ENCODE measurements at places on chromosomes 6 and 20.

DNA sequence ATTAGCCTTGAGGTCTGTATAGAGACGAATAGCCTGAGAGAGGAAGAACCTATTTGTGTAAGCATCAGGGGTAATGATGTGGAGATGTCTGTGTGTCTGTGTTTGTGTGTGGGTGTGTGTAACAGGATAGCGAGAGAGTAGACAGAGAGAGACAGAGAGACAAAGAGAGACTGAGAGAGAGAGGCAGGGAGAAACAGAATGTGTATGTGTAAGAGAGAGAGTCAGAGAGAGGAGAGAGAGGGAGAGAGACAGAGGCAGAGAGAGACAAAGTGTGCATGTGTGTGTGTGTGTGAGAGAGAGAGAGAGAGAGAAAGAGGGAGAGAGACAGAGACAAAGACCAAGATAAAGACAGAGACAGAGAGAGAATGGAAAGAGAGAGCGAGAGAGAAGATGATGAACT, 396.1 kb downstream of the PAX1 start:
- DNase-seq, result no peak

GRCh38 chr6:107657755-107658461, 166.2 kb downstream of the SCML4 start:
- DNase-seq, result peak; percentile 27

- no peak for DNase-seq
These were observed 26.8 kb downstream of the HDDC2 start for GRCh38 chr6:125274935-125275334.

DNA sequence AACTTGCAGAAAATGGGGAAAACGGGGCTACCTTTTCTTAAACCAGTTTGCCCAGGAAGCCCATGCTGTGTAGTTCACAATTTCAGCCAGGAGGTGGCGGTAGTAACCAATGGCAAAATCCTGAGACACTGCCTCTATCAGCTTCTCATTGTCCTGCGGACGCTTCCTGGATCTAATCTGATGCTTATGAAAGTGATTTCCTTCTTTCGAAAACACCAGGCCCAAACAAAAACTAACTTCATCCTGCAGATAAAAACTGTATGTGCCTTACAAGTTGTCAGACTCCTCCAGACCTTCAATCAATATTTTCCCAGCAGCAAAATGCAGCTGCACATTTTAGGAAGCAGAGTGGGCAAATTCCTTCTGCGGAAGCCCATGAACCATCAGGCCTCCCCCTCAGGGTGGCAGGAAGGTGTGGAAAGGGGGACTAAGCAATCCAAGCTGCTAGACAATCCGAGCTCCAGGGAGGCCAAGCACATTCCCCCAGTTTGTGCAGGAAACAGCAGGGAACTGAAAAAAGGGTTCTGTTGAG, 88.5 kb downstream of the LY86 start:
- peak; percentile 84 for DNase-seq

DNA sequence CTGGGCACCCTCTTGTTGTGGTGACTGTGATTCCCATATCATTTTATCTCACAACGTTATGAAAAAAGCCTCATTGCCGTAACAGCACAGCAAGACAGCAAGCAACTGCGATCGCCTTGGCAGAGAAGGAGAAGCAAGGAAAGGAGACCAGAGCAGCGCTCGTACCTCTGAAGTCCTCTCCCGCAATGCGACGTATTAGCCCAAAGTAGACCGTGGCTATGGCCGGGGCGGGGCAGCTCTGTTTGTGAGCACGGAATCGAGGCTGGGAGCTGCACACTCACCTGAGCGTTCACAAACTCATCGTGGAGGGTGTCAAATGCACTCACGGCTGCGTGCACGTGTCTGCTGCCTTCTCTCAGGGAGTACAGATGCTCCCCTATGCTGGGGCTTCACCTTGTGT, 76.1 kb downstream of the YTHDF1 start:
- no peak for DNase-seq

DNA sequence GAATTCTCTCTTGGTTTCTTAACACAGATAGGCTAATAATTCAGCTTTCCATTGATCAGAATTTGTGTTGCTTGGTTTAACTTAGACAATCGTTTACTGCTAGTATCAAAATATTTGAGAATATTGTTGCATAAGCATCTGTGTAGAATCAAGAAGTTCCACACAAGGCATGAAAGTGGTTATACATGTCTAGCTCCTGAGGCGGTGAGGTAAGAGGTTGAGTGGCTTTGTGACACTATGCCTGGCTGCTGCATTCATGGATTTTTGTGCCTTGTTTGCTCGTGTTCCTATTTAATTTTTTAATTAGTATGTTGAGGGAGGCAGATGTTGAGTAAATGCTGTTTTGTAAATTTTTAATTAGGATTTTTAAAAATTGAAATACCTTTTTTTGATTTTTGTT, 10.2 kb downstream of the PKIB start:
- no peak for DNase-seq

DNA sequence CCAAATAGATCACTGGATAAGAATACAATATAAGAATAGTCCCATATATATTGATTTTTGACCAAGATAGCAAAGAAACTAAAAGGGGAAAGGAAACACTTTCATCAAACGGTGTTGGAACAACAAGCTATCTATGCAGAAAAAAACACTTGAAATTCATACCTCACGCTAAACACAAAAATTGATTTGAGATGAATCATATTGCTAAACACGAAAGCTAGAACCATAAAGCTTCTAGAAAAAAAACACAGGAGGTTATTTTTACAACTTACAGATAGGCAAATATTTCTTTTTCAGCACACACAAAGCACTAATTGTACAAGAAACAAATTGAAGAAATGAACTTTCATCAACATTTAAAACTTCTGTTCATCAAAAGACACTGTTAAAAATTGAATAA, 36.7 kb upstream of the TMEM14A start:
- no peak for DNase-seq

DNA sequence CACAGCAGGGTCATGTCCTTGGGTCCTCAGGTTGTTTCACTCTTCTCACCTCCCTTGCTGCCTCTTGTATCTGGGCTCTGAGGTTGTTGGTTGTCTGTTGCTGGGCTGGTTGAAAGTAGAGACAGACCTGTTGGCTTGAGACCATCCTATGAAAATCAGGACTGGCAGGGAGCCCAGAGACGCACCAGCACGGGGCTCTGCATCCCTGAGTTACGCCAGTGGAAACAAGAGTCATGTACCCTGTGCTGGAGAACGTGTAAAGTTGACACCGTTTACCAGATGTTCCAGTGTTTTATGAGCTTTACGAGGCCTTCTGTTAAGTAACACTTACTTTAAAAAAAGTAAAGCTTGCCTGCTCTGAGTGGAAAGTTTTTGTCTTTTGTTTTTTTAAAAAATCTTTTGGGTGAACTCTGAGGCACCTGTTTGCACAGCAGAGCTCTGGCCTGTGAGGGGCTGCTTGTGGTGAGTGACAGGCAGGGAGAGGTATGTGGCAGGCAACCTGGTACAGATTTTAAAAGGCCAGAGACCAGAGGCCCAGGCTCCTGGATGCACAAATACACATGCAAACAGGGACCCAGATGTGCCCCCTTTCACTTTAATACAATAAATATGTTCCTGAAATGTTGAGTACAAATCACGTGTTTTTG, 260.0 kb upstream of the SUPT3H start:
- no peak for DNase-seq

GRCh38 chr6:139409026-139409425, 34.6 kb upstream of the CITED2 start:
- DNase-seq, result no peak

DNA sequence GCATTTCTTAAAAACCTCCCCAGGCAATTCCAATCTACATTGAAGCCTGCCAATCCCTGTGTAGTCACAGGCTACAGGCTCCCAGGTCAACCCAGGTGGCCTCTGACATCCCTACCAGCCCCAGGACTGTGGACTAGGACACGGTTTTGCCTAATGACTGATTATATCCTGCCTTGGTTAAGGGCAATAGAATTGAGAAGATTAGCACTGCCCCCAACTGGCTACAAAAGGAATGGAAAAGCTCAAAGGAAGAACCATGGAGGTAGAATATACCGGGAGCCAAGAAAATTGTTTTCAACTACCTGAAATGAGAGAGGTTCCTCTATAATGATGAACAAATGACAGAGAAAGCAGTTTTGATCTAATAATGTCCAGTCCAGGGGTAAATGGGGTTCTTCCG, 421.1 kb upstream of the AGPAT4 start:
- peak; percentile 23 for DNase-seq

DNA sequence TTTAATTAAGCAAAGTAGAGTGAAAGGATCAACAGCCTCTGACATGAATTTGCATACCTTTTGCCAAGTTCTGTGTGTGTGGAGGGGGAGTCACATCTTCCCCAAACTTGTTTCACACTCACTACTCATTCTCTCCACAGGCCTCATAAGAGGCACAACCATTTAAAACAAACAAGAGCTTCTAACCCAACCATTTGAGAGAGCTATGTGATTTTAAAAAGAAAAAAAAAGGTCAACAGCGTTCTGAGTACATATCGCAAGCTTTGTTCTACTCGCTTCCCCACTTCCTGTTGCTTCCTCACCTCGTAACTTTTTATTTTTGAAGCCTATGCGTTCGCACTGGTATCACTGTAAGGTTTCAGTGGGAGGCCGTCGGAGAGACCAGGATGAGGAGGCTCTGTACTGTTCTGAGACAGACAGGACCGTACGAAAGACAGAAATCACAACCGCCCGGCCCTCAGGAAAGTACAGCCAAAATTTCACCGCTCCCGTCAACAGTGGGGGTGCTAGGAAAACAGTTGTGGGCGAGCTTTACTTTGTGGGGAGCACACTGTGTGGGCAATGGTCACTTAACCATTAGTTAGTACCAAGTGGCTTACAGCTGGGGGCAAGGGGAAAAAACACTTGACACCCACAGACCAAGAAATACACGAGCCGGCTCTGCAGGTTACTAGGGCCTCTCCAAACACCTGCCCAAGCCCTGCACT, 61.3 kb downstream of the TRERF1 start:
- peak; percentile 16 for DNase-seq

DNA sequence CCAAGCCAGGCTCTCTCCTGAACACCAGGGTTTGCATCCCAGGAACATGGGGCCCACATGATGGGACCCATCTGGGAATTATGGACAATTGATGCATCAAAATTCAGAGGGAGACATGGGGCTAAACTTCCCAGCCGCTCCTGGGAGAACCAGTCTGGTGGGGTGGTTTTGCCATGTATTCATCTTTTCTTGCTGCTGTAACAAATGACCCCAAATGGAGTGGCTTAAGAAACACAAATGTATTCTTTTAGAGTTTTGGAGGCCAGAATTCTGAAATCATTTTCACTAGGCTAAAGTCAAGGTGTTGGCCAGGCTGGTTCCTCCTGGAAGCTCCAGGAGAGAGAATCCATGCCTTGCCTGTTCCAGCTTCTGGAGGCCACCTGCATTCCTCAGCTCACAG, 6.5 kb downstream of the SLC13A3 start:
- no peak for DNase-seq

- no peak for DNase-seq
These were observed 473.0 kb upstream of the CITED2 start for GRCh38 chr6:139847457-139847813.

DNA sequence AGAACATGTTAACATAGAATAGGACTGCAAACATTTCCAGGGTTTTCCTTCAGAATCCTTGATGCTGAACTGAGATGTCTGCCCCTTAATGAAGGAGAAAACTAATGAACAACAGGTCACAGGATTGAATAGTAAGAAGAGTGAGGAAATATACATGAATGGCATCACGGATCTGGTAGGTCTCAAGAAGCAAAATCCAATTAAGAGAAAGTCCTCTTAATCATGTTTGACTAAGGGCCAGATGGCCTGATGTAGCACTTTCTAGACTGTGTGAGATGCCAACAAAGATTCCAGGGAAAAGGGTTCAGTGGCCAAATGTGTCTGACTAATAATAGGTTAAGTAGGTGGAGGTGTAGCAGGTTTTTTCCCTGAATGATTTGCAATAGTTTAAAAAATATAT, 13.7 kb upstream of the SHPRH start:
- DNase-seq, result no peak

DNA sequence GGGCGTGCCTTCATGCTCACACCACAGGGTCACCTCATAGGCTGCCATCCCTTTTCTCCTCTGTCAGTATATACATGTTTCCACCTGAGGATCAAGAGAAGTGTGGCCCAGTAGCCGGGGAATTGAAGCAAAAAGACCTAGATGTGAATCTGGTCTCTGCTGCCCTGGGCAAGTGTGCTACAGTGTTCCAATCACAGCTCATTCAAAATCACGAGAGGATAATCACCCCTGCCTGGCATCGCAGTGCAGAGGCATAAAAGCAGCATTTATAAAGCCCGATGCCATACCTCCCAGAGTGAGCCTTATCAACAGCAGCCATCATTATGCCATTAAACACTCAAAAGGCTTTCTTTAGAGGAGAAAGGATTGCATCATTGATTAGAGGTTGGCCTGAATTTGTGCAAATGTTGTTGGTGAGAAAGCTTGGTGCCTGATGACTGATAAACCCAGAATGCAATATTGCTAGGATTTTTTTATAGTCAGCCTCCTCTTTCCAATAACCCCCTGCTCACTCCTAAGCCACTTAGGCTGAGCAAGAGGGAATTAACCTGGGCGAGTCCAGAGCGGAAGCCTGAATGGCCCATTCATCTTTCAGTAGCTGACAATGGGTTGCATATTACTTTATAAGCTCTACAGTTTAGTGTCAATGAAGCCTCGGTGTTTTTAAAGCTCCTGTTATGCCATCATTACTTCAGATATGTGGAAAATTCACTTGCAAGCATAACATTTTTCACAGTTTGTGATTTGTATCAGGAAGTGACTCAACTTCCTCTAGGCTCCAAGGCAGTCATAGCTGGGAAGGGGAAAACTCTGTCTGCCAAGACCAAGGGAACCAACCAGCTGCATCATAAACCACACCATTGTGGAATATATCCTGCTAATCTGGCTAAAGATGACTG, 92.5 kb upstream of the NXT1 start:
- no peak for DNase-seq

GRCh38 chr6:144140867-144141266, 9.4 kb upstream of the STX11 start:
- DNase-seq, result no peak

- no peak for DNase-seq
These were observed 24.6 kb upstream of the EYA2 start for GRCh38 chr20:46870041-46870440.

DNA sequence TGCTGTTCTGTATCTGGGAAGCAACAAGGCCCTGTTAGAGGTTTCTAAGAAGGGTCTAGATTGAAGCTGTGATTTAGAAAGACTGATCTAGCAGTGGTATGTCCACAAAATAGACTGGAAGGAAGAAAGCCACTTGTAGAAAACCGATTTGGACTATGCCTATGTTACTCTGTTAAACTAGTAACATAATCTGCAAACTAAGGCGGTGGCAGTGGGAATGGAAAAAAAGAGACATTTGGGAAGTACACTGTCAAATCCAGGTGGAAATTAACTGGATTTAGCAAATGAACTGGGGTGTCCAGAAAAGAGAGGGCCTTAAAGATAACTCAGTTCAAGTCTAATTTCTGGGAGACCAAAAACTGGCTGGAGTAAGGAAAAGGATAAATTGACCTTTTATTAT, 11.6 kb downstream of the ILRUN start:
- no peak for DNase-seq
